ENCODE measurements at places on chromosomes 16 and 17.

- DNase-seq, result peak; percentile 67
Measured at GRCh38 chr17:7336240-7337175, at the start of gene ACAP1. Gene ACAP1, plus strand, starts transcription at chr17:7336529. Its CDS starts 206 bp downstream, at chr17:7336735.

GRCh38 chr16:22264786-22265185 is 32.4 kb upstream of the POLR3E start:
- no peak for DNase-seq

DNA sequence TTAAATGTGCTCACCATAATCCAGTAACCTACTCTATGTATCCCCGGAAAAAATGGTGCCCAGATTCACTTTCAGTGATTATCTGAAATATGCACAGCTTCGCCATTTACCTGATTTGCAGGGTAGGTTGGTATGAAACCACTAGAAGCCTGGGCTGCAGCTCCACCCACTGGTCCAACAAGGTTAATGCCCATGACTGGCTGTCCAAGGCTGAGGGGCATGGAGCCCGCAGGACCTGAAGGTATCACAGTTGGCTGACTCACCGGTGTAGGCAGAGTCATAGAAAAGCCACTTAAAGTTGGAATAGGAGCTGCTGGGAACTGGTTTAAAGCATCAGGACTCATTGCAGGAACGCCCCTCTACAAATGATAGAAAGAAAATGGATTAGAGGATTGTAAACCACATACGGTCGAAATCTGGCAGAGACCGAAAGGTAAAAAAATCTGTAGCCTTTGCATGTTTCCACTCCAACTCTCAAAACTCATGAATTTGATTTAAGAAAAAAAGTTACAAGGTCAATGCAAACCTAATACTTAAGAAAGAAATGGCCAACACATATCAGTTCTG is 38.6 kb downstream of the SYNRG start:
- peak; percentile 3 for DNase-seq

DNA sequence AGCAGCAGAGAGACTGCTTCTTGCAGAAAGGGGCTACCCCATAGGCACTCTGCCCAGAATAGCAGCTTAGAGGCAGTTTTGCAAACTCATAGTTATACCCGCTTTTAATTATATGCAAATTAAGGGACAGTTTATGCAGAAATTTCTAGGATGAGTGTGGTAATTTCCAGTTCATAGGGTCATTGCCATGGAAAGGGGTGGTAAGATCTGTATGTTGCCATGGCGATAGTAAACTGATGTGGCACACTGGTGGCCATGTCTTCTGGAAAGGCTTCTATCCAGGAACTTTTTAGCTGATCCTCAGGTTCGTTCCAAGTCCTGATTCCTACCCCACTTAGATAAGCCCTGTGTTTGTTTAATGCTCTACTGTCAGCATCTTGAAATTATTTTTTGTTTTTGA is 6.2 kb downstream of the STXBP4 start:
- no peak for DNase-seq
